ENCODE measurements at places on chromosomes 7 and 10.
A peak's percentile ranks its signal among the peaks of the same experiment; 100 is the strongest.

DNA sequence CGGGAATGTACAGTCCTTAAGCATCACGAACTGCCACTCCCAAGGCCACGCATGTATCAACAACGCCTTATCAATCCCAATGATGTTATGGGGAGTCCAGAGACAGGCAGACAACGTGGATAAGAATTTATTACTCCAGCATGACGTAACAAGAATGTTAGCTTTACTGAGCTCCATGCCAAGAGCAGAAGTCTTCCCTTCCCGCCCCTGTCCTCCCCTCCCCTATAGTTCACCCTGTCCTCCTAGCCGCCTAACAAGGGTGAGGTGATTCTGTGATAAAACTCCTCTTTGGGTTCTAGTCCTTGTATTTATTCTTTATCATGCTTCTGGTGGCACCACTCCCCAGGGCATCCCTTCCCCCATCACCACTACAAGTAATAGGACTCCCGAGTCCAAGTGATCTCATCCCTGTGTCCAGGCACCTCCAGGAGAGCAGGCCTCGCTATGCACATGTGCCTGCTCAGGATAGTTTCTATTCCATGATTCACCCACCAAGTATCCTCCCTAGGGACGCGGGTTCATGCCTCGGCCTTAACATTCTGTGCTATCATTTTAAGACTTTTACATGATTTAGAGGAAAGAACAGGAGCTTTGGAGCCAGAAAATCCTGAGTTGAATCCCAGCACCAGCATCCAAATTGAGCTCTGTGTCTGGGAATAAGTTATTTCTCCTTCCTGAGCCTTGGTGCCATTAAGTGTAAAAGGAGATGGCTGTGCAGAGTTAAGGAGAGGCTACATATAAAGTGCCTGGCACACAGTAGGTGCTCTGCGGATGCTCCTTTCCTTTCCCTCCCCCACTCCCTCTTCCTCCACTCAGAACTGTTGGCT lies 15.4 kb downstream of the GSDME start:
- DNase-seq, result no peak

- DNase-seq, result no peak
Measured at GRCh38 chr10:31760674-31761081, 168.0 kb downstream of the ARHGAP12 start.

DNA sequence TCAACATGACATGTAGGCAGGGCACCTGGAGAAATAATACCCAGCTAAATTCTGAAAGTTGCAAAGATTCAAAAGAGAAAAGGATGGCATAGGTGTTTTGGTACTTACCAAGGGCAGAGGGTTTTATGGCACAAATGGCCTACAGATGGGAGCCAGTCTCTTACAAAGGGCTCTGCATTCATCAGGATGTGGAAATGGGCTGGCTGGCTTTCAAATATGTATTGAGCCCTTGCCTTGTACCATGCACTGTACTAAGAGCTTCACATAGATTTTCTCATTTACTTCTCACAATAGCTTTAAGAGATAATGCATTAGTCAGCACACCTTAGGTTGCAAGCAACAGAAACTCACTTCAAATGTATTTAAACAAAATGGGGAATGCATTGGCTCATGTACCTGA lies 327.1 kb downstream of the BICC1 start:
- DNase-seq, result no peak

DNA sequence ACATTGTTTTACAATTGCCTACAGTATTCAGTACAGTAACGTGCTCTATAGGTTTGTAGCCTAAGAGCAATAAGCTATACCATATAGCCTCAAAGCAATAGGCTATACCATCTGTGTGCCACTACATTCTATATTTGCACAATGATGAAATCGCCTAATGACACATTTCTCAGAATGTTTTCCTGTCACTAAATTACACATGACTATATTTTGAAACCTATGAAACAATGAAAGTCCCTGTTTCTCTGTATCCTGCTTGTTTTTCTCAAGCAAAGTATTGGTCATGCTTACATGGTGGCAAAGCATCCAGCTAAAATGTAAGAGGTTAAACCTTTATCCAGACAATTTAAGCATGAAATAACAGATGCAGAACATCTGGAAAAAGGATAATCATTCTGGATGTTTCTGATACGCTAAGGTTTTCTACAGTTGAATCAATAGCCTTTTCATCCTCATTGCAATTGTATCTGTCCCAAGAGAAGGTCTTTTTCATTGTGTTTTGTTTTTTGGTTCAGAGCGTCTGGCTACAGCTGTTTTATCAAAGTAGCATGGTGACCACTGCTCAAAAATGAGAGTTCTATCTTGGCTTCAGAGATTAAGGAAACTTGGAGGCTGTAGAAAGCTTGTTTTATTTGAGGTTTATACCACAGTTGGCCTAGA lies 81.7 kb downstream of the CSTF2T start:
- no peak for DNase-seq

DNA sequence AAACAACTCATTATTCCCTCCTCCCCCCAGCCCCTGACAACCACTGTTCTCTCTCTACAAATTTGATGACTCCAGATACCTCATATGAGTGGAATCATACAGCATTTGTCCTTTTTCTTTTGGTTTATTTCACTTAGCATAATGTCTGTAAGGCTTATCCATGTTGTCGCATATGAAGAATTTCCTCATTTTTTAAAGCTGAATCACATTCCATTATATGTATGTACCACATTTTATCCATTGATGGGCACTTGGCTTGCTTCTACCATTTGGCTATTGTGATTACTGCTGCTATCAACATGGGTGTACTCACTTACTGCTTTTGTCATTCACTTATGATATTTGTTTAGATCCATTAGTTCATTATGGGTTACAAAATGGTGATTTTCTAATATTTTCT lies 112.8 kb downstream of the BUB3 start:
- no peak for DNase-seq

DNA sequence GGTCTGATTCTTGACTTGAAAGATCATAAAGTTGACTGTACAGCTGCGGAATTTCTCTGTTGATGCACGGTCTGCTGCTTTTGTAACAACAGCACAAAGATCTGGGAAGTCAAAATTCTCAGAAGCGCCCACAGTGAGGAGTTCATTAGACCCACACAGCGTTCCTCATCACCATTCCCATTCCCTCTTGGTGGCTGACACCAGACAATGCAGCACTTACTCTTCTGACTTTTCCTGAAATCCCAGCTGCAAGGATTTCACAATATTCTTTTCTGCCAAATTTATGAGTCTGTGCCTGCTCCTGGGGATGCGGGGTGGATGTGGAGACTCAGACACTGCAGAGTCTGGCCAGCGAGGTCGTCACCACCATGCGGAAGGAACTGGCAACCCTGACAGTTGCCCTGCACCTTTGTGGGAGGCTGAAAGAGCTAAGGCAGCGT lies 233.9 kb downstream of the FANK1 start:
- DNase-seq, result no peak

GRCh38 chr10:121409466-121410104 lies 188.7 kb downstream of the FGFR2 start:
- DNase-seq, result no peak

DNA sequence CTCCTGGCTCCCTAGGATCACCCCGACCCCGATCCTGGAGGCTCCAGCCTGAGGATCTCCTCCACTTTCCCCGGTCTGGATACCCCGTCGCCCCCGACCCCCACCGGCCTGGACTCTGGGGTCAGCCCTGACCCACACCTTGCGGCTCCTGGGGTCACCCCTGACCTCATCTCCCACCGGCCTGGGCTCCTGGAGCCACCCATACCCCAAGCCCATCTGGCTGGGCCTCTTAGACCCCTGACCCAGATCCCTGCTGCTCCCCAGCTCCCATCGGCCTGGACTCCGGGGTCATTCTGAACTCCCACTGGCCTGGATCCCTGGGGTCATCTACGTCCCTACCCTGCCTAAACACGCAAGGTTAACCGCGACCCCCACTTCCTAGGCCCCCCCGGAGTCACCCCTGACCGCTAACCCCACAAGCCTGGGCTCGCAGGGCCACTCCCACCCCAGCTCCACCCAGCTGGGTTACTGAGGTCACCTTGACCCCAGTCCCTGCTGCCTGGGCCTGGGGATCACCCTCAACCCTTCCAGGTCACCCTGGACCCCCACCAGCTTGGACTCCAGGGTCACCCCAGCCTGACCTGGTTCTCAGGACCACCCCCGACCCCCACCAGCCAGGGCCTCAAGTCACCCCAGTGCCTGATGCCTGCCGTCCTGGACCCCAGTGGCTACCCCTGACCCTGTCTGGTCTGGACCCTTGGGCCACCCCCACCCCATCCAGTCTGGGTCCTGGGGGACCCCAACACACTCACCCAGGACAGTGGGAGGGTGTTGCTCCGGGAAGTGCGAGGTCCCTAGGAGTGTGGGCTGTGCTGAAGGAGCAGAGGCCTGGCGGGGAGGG lies 1.2 kb downstream of the FOXK1 start:
- peak; percentile 13 for DNase-seq

GRCh38 chr10:114301951-114302710 lies 63.1 kb downstream of the VWA2 start:
- DNase-seq, result no peak

GRCh38 chr7:15977663-15978062 lies 291.2 kb upstream of the MEOX2 start:
- DNase-seq, result no peak

DNA sequence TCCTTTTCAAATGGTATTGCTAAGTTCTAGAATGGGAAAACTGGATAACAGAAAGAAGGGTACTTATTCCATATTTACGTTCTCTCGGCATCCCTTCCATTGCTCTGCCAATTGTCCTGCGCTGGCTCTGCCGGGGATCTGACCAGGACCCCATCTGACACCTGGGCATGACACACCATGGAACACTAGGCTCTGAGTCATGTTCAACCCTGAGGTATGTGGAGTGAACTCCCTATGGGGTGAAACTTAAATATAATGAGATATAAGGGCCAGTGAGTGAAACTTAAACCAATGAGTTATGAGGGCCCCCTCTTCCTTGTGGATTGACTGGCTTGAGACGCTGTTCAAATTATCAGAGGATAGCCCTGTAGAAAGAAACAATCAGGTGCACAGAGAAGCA lies 55.1 kb upstream of the ZEB1 start:
- DNase-seq, result no peak

DNA sequence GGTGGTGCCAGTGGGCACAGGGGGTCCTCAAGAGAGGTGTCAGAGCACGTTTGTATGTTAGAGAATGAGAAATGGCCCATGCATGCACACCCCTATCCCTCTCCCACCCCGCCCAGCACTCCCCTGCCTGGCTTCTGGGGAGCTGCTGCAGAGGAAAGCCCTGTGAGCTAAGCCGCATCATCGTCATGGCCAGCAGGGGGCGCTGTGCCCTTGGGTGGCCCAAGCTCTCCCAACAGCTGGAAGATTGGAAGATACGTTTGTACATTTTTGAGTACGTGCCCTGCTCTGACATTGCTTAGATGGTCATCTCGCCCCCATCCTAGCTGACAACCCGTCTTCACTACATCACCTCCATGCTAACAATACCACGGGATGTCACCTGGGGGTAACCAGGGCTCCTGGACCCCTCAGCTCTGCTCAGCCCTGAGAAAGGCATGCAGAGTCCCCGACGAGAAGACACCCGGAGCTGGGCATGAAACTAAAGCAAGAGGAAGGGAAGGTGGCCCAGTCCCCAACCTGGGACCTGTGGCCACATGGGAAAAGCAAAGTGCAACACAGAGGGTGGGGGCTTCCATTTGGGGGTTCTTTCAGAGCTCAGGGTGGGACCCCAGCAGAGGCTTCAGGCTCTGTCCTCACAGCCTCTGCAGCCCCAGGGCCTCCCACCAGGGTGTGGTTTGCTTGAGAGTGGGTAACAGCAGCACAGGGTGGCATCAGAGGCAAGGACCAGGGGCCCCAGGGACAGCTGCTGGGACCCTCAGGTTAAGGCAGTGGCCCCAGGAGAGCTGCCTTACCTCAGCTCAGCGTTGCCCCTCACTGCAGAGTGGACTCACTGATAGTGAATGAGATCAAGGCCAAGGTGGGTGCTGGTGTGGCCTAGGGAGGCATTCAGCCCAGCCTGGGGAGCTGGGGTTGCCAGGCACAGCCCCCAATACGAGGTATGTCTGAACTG lies 136.6 kb downstream of the PTPN20 start:
- peak; percentile 70 for DNase-seq

DNA sequence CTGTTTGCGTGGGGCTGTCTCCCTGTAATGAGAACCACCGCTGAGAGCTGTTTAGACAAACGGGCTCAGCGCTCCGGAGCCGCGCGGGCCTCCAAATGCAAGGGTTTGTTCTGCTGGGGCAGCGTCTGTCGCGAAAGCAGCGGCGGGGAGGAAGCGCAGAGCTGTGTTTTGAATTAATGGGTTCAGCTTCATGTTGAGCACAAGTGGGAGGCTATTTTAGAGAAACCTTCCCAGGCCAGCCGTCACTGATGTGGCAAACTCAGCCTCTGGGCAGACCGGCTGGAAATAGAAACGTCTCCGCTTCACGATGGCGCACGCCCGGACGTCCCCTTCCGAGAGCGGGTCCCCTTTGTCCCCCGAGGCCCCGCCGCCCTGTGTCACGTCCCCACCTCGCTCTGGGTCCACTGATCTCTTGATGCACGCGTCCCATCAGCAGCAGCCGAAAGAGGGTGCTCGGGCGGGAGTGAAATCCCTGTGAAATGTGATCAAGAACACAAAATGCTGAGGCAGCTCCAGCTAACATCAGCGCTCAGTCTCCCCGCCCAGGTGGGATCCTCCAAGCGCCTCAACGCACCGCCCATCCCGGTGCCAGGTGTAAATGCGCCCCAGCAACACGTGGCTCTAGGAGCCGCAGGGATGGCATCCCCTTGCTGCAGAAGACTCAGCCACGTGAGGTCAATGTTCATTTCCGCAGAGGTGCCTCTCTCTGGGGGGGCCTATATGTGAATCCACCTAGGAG lies 44.9 kb downstream of the BAMBI start:
- no peak for DNase-seq

GRCh38 chr10:132142396-132143161 lies 44.2 kb upstream of the DPYSL4 start:
- DNase-seq, result peak; percentile 35

- no peak for DNase-seq
Measured at GRCh38 chr10:51886438-51887068, 187.2 kb upstream of the CSTF2T start.

DNA sequence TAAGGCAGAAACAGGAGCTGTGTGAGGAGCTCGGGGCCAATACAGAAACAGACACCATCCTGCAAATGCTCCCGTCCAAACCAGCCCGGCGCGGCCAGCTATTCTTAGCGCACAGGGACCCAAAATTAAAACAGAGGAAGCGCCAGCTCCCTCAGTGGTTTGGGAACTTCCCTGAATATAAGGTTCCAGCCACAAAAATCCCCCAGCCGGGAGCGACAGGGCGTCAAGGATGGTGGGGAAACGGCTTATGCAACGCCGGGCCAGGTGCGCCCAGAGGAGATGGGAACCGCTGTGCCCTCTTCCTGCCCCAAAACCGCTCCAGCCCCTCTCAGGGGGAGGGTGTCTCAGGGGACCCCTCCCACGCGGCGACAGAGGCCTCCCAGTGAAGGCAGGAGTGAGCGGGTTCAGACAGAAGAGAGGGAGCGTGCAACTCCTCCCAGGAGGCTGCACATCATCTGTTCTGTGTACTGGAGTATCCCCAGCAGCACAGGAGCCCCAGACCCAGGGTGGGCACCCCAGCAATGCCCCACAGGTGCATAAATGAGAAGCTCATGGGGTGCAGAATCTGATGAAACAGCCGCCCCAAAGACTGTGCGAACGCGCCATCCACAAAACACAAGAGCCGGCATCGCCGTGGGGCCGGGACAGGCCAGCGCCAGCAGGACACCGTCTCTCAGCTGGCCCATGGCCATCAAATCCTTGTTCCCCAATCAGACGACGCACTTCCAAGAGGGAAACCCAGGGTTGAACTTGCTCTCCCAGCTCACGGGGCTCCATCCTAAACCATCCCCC lies 73.9 kb upstream of the PDGFA start:
- no peak for DNase-seq

GRCh38 chr7:142962991-142963390 lies 828 bp upstream of the KEL start:
- no peak for DNase-seq

- peak; percentile 32 for DNase-seq
Measured at GRCh38 chr7:132451161-132451560, 125.1 kb downstream of the PLXNA4 start.
